ENCODE measurements at places on chromosomes 1 and 21.

DNA sequence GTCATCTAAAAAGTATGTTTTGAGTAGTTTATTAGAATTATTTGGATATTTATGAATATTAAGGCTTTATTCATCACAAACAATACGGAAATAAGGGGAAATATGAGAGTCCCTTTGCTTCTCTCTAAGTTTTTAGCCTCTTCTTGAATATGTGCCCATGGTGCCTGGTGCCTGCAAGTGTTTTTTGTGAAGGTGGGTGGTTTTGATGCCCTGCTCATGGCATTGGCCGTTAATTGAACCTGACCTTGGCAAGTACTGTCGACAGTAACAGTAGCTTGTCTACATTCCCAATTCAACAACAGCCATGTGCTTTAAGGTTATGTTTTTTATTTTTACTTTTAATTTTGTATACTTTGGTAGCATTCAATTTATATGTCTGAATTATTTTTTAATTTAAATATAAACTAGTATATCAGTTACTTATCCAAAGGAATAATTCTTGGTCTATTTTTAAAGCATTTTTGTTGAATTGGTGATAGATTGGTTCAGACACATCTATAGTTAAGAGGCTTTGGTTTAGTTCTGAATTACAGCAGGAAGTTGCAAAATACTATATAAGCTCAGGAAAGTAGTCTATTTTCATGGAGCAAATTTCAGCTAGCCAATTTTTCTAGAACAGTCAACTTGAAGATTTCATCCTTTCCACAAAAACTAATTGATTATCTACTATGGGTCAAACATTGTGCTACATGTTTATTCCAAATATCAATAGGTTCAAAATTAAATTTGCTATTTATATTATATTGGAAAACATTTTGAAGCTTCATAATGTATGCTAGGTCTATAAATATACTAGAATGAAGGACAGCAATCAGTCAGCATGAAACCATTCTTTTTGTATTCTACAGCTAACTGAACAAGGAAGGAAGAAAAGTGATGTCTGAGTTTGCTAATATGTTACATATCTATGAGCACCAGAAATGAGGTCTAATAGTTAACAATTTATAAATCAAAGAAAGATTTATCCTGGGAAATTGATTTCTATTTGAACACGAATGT, 184.4 kb downstream of the MRPL39 start:
- no peak for DNase-seq

DNA sequence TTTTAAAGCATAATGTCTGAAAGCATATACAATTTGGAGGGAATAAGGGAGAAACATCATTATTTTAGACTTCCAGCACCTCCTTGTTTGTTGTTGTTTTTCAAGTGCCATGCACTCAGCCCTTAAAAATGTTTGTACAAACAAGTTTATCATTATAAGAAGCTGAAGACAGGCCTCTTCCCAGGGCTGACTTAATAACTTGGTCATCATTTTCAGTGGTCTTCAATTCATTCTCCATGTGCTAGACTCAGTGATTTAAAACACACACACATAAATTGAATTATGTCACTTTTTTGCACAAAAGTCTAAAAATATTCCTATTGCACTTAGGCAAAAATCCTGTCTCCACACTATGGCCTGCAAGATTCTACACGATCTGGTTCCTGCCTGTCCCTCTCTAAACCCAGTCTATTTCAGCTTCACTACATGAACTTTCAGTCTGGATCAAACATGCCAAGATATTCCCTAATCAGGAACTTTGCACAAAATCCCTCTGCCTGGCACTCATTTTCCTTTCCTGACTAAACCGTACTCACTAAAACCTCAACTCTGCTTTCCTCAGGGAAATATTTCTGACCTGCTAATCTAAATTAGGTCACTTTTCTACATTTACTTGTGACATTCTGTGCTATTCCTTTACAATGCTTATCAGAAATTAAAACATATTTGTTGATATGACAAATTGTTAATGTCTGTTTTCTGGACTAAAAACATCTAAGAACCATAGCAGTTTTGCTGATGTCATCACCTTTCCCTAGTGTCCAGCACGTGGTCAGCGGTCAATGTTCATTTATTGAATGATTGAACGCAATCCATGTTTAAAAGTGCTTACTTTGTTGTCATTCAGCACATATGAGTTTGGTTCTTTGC, 14.8 kb upstream of the GBP5 start:
- no peak for DNase-seq

GRCh38 chr1:202193614-202194327, at the start of gene LGR6:
TSS of gene LGR6 (plus strand) at chr1:202193799. CDS start at chr1:202193990, 191 bp downstream.
- DNase-seq: no peak

GRCh38 chr21:42523941-42524340, 10.3 kb downstream of the SLC37A1 start:
- DNase-seq: no peak

DNA sequence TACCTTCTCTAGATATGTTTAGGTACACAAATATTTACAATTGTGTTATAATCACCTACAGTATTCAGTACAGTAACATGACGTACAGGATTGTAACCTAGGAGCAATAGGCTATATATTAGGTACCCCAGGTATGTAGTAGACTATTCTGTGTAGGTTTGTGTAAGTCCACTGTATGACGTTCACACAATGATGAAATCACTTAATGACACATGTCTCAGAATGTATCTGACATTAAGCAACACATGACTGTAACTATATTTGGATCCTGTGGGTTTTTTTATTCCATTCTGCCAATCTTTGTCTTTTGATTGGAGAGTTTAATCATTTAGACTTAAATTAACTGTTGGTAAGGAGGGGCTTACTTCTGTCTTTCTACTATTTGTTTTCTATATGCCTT, 52.1 kb downstream of the STYXL2 start:
- DNase-seq: no peak
